ENCODE measurements at places on chromosomes 1 and 21.

- no peak for DNase-seq
These were observed 94.0 kb downstream of the DPYD start for GRCh38 chr1:97826820-97827219.

GRCh38 chr1:66402194-66402593, 131.8 kb upstream of the SGIP1 start:
- no peak for DNase-seq

GRCh38 chr1:94265906-94266305, 28.5 kb upstream of the ARHGAP29 start:
- DNase-seq: no peak

GRCh38 chr1:71572038-71572437, 491.2 kb upstream of the ZRANB2 start:
- DNase-seq: no peak

GRCh38 chr21:29429218-29429617, 130.5 kb downstream of the BACH1 start:
- no peak for DNase-seq

- DNase-seq: no peak
These were observed 25.1 kb downstream of the ZBTB17 start for GRCh38 chr1:15950763-15951295.

- no peak for DNase-seq
These were observed 44.5 kb downstream of the PTGFR start for GRCh38 chr1:78535286-78535685.

GRCh38 chr1:113027007-113027406, 46.0 kb upstream of the LRIG2 start:
- DNase-seq: no peak

GRCh38 chr1:54219688-54220003, 19.7 kb downstream of the MRPL37 start:
- DNase-seq: no peak

DNA sequence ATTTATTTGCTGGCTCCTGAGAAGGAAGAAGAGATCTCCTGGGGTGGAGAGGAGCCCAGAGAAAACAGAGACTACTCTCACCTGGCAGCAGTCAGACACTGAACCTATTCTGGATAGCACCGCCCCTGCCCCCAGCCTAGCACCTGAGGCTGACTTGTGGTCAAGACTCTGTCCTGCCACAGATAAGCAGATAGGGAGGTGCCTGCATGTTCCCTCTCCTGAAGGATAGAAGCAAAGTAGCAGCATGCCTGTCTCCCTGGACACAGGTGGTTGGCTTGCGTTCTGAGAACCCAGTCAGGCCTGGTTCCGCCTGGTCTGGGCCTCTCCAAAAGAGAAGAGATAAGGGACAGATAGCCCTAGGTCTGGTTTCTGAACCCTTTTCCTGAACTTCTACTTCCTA, 1.3 kb upstream of the EFNA3 start:
- no peak for DNase-seq

- DNase-seq: no peak
These were observed 3.4 kb upstream of the PLEKHM2 start for GRCh38 chr1:15680561-15681348.

GRCh38 chr1:233543338-233544255, 70.3 kb upstream of the KCNK1 start:
- DNase-seq: no peak

- DNase-seq: no peak
These were observed 275.7 kb upstream of the CAMK1G start for GRCh38 chr1:209307846-209308245.

DNA sequence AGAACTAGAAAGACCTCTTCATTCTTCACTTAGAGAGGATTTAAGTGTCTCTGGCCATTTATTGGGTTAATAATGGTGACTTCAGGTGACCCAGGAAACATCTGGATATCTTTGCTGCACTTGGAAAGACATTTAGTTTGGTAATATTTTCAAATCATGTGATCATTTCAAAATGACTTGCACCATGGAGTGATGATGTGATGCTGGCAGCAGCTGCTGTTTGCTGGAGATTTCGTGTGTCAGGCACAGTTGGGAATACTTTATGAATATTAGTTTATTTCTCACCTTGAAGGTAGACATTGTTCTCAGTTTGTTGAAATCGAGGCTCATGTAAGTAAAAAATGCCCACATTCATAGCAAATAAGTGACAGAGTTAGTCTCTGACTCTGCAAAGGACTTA, 236.0 kb downstream of the DISC1 start:
- DNase-seq: no peak

DNA sequence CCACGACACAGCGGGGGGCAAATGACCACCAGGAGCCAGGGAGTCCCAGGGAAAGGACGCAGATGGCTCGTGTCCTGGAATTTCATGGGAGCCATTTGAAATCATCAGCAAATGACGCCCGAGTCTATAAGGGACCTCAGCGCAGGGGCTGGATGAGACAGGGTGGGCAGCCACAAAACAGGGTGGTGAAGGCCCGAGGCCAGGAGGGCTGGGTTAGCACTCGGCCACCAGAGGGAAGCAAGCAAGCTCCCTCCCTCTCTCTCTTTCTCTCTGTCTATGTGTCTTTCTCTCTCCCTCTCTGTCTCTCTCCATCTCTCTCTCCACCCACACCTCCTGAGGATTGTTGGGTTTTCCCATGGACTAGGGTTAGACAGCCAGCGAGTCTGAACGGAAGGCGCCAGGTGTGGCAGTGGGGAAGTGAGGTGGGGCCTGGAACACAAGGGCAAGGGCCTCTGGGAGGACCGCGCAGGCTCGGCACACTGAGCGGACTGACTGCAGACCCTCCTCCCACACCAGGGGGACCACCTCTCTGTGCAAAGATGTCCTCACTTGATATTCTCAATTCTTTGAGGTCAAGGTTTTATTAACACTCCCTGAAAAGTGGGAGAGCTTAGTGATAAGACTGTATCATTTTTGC, 73.8 kb upstream of the TMPRSS2 start:
- DNase-seq: no peak

GRCh38 chr1:210597555-210598134, 268.9 kb downstream of the HHAT start:
- no peak for DNase-seq

- no peak for DNase-seq
These were observed 241.0 kb upstream of the SNX7 start for GRCh38 chr1:98420376-98421084.

- DNase-seq: no peak
These were observed 12.4 kb upstream of the ATP6V1G3 start for GRCh38 chr1:198552668-198553416.

GRCh38 chr1:62732331-62732730, 44.1 kb upstream of the DOCK7 start:
- DNase-seq: no peak

GRCh38 chr1:223742856-223743517, 30.6 kb downstream of the CAPN2 start:
- no peak for DNase-seq

DNA sequence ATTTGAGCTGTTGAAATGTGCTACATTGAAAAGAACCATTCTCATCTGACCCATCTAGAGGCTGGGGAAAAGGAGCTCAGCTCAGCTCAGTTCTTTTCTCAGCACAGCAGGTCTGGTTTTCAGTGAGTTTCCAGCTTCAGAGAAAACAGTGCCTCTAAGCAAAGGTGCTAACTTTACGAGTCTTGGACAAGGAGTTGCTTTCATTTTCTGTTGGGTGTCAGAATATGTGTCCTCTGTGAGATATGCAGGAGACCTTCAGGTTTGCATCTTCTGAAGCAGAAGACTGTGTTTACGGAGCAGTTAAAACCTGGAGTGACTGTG, 321.3 kb upstream of the USP24 start:
- no peak for DNase-seq

DNA sequence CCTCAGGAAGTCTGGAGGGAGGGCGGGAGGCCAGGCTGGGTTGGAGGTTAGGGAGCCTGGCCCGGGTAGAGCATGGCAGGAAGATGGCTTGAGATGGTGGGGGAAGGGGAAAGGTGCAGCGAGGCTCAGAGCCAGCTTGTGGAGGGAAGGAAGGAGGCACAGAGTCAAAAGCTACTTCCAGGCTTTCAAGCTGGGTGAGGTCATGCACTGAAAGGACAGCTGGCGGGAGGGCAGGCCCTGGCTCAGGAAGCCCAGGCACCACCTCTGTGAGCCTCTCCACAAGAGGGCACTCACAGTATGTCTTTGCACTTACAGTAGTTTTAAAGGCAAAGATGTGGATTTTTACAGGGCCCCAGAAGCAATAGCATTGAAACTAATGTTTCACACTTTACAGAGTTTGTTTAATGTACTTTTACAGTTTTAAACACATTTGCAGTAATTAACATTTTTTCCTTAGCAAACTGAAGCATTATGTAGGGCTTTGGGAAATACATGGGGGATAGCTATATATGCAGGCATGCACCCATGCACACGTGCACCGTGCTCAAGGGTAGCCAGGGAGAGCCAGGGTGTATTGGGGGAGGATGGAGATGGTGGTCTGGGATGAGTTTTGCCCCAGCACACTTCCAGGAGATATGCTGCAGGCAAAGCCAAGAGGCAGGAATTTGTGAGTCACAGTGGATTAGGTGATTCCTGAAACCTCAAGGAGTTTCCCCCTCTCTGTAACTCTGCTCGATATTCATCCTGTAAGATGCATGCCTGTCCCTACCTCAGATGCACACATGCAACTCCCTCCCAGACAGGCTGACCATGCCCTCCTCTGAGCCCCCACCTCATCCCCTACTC, 6.1 kb upstream of the ADAM15 start:
- no peak for DNase-seq

DNA sequence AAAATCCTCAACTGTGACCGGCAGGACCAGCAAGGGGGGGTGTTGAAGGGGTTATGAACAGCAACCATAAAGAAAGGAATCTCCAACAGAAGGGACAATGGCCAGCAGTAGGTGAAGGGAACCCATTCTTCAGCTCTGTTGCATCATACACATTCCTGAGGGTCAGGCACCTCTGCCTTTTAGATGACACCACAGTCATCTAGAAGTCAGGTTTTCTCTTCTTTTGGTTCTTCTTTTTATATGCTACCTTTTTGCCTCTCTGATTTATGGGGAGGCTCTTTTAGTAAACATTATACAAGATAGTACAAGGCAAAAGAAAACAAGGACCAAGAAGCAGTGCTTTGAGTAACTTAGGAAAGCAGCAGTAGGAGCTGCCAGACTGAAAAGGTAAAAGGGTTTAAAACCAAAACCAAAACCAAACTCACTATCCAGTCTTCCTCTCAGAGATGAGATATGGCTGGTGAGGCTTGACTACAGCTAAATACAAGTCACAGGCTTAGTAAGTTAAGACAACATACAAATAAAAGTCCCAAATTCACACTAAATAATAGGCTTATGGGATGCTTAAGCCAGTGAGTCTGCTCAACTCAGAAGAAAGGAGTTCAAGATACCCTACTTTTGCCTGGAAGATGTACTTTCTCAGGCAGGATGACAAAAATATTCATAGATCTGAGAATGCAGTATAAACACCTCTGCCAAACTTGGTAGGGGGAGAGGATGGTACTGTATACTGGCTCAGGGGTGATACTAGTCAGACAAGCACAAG, 4.1 kb downstream of the TEX38 start:
- no peak for DNase-seq

DNA sequence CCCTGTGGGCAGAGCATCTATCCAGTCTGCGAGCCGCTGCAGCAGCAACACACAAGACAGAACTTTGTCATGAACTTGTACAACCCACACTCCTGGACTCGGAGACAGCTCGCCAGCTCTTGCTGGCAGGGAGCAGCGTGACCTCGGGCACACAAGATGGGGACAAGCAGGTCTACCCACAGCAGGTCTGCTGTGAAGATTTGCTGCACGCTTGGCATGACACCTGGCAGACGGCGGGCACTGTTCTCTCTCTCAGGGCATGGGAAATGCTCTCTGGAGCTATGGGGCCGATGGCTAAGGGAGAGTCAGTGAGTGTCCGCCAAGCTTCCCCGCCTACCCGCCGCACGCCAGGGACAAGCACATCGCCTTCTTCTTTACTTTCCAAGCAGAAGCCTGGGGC, 90.0 kb downstream of the STUM start:
- DNase-seq: no peak

DNA sequence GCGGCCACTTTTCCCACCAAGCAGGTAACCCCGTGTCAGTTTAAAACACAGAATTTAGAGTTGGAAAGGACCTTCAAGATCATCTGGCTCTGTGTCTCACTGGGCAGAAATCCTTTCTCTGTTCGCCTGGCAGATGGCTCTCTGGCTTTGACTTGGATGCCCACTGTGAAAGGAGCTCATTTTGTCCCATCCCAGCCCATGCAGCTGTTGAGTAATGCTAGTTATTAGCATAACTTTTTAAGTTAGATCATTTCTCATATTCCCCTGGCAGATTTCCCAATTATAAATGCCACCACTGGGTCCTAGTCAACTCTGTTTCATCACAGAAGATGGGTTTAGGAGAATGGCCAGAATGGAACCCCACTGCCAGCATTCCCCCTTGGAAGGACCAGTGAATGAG, 55.9 kb downstream of the SLC35F3 start:
- DNase-seq: no peak

- DNase-seq: no peak
These were observed 106.0 kb downstream of the CLIC6 start for GRCh38 chr21:34774750-34775149.

GRCh38 chr1:115084902-115085511, 4.3 kb downstream of the TSPAN2 start:
- DNase-seq: no peak

- DNase-seq: no peak
These were observed at the start of gene LPGAT1 for GRCh38 chr1:211830328-211831142. Gene LPGAT1, minus strand, starts transcription at chr1:211830763. Its CDS starts 1,467 bp downstream, at chr1:211829296.

GRCh38 chr1:119347858-119348257, 20.7 kb upstream of the HAO2 start:
- DNase-seq: no peak

DNA sequence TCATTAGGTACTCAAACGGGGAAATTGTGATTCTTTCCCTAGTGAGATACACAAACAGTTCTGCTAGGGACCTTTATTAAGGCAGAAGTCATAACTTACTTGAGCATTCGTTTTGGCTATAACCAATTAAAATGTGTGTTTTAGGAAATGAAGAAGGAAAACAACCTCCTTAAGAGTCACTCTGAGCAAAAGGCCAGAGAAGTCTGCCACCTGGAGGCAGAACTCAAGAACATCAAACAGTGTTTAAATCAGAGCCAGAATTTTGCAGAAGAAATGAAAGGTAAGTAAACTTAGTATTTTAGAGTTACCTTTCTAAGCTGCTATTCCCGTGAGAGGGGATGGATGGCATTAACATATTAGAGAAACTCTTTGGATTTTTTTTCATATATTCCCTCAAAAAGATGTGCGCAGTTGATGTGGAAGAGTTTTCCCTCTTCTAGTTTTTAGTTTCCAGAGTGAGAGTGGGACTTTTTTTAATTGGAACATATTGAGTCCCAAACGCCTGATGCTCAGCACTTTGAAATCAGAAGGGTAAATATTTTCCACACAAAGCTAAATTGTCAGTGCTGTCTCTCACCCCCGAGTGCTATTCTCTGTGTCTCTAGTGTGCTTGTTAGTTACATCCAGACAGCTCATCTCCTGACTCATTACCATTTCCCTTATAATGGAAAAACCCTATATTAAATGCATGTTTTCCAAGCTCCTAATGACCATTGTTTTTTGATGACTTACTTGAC, 34.9 kb downstream of the CENPF start:
- no peak for DNase-seq

GRCh38 chr1:167065471-167065870, 24.7 kb downstream of the GPA33 start:
- DNase-seq: no peak
